ENCODE measurements at places on chromosomes 2 and 18.

DNA sequence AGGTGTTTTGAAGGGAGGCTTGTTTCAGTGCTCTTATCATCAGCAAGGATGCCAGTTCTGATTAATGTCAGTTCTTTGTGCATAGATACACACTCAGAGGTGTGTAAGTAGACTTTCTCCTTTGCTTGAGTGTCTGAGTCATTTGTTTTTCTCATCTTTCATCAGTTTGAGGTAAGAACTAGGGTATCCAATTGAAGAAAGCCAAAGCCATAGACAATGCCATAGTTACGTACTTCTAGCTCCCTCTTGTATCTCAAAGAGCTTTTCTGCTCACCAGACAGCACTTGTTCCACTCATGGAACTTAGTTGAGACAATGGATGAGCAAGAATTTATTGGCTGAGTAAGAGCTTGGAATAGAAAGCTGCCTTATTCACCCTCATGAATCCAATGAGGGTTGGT, 520.1 kb downstream of the PIK3C3 start:
- no peak for DNase-seq

GRCh38 chr2:73263540-73264331, 20.5 kb downstream of the FBXO41 start:
- no peak for DNase-seq

GRCh38 chr2:242098445-242099128, 229.1 kb downstream of the RTP5 start:
- peak; percentile 12 for DNase-seq

DNA sequence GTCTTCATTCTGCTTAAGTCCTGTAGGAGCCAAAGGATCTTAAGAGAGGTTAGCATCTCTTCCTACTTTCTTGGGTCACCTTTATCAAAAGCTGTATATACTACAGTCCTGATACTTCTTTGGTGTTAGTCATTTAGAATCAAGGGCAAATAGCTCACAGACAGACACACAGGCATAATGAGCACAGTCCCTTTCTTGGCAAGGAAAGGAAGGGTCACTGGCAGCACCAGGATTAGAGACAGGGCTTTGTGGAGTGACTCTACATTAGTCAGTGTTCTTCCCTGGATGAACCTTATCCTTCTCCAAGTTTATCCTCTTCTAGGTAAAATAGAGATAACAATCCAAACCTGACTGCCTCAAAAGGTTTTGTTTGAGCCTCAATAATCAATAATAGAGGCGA, 40.0 kb upstream of the NCKAP5 start:
- DNase-seq = no peak

- DNase-seq = no peak
Observed at GRCh38 chr18:48833701-48834412, 116.9 kb downstream of the SMAD7 start.
